CD4-positive, CD25-positive, alpha-beta regulatory T cell (primary cell): ENCODE measurements at places on chromosomes 4 and X. TPM values are rescaled to one million over a fixed set of nuclear protein-coding genes. Genes with fewer than 3 reads are reported as not detected.

GLOD5 gene
- not detected for total RNA-seq

GPC3 gene
- 0.44 TPM for total RNA-seq

SLC16A2 gene
- total RNA-seq: 0.15 TPM

P2RY8 gene
- 158 TPM for total RNA-seq

SLC25A4 gene
- total RNA-seq: 2.5 TPM
